Mesenchymal stem cell (in vitro differentiated cells and primary cell): ENCODE measurements at places on chromosomes 6 and 20.

DNA sequence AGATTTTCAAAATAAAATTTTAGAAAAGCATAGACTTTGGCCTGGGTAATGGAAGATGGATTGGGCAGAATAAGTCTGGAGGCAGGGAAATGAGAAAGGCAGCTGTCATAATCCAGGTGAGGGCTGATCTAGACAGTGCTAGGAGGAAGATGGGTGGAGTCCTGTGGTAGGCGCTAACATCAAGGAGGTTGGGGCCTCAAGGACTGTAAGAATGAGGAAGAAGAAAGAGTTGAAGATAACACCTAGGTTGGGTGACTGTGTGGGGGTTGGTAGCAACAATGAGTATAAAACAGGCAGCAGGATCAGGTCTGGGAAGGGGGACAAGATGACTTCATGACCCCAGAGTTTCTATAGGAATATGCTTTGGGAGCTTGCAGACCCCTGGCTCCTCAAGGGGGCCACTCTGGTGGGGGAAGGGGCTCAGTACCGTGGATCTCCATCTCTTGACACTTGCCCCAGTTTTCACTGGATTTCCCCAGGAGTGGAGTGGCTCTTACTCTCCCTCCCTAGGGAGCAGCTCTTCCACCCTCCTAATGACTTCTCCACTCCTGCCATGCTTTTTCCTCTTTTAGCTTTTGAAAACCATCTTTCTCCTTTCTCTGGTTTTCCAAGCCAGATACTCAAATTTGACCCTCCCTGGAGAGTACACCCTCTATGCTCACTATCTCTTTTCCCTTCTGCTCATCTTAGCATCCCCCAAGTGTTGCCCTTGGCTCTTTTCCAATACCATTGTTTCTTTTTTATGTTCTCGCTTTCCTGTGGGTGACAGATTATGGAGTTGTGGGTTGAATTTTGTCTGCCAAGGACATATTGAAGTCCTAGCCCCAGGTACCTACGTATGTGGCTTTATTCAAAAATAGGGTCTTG, 14.8 kb downstream of the TRIM31 start:
- no peak for DNase-seq

DNA sequence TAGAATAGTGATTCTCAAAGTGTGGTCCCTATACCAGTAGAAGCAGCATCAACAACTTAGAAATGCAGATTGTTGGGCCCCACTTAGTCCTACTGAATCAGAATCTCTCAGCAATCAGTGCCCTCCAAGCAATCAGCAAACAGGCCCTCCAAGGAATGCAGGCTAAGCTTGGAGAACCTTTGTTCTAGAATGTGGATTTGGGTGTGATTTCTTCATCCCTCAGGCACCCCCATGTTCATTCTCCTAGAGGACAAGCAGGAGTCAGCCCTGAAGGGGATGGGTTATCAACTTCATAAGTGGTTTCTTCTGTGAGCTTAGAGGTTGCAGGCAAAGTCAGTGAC, 40.5 kb upstream of the TAF8 start:
- DNase-seq, result no peak

GRCh38 chr6:54980511-54981275, 134.1 kb downstream of the FAM83B start:
- peak; percentile 29 for DNase-seq

- DNase-seq, result no peak
Measured at GRCh38 chr20:63106108-63106764, 99.5 kb upstream of the BHLHE23 start.

GRCh38 chr6:27295301-27296079, 16.6 kb downstream of the POM121L2 start:
- DNase-seq, result peak; percentile 73

DNA sequence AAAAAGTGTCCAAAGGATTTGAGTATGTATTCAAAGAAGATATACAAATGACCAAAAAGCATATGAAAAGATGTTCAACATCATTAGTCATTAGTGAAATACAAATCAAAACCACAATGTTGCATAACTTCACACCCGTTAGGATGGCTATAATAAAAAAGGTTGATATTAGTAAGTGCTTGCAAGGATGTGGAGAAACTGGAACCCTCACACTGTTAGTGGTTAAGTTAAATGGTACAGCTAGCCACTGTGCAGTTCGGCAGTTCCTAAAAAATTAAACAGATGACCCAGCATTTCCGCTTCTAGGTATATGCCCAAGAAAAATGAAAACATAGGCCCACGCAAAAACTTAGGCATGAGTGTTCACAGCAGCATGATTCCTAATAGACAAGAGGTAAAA, 38.6 kb downstream of the IBTK start:
- DNase-seq, result no peak

DNA sequence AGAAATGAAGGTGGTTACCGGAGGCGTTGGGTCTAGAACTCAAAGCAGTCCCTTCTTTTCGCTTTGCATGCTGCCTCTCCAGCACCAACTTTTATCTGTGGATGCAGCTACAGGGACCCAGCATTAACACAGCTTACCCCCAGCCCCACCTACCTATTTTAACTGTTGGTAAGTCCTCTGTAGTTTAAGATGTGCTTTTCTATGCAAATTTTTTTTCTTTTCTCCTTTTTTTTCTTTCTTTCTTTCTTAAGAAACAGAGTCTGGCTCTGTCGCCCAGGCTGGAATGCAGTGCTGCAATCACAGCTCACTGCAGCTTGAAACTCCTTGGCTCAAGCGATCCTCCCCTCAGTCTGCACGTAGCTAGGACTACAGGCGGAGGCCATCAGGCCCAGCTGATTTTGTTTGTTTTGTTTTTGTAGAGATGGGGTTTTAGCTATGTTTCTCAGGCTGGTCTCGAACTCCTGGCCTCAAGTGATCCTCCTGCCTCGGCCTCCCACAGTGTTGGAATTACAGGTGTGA, 6.5 kb upstream of the USP45 start:
- peak; percentile 78 for DNase-seq

DNA sequence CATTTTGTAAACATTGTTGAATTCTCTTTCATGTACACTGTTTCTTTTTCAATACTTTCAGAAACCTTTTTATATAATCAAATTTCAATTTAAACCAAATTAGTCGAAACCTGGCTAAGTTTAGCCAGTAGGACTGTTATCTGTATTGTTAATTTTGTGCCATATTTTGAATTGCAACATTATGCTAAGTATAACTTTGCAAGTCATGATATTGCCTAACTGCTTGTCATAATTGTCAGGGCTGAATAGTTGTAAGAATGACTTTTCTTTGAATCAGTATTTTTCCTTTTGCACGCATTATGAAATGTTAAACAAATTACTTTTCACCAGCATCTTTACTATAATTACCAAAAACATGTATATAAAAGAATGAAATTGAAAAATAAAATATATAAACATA, 82.7 kb downstream of the SAMD3 start:
- no peak for DNase-seq

GRCh38 chr6:168078175-168078942, 653 bp downstream of the FRMD1 start:
- no peak for DNase-seq

DNA sequence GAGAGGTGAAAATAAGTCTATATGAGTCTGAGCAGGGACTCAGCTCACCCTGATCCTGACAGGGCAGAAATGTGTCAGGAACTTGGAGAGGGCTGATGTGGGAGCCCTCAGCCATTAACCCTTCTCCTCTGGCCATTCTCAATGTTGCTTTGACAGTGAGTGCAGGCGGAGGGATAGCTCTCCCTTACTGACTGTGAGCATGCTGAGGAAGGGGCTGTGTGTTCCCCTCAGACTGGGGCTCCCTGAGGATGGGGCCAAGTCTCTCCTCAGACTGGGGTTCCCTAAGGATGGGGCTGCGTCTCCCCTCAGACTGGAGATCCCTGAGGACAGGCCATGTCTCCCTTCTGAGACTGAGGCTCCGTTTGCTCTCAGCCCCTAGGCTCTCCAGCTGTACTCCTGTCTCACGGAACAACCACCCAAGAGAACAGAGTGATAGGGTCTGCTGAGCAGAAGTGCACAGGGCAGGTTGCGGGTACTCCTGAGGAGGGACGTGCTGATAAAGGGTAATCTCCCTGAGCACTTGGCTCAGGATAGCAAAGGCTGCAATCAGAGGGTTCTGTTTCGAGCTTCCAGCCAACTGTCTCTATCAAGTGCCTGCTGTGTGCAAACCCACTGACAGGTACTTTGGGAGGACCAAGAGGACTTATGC, 141.0 kb downstream of the MRPL14 start:
- DNase-seq, result no peak

DNA sequence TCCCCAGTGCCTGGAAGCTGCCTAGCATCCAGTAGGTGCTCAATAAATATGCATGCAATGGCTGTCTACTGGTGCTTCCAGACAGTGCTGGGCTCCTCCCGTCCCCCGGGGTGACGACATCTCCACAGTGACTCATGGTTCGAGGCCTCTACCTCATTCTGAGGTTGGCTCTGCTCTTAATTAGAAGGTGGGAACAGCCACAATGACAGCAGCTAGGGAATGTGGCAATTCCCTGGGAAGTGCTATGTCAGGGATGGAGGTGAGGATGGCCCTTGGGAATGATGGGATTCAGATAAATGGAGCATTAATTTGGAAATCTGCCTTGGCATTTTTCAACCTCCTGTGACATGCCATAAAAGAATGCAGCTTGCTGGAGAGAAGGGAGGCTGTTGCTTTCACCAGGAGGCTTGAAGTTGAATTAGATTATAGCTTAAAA, 43.5 kb upstream of the NFATC2 start:
- peak; percentile 89 for DNase-seq

DNA sequence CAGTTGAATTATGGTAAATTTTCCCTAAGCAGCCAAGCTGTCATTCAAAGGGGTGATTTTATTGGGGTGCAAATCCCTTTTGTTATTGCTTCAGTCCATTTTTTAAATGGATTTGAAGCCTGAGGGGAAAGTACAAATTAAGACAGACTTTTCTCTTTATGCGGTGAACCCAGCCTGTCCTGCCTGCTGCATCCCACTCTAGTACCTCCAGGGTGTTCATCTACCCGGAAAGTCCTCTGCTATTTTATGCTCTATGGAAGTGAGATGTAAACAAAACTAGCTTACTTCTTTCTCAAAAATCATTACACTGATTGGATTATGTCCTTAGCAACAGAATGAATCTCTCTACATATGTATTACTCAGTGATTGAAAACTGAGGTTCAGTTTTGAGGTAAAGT, 1088.9 kb upstream of the CITED2 start:
- DNase-seq, result no peak

GRCh38 chr6:14025160-14025559, 92.4 kb upstream of the CD83 start:
- DNase-seq, result no peak

- DNase-seq, result no peak
Measured at GRCh38 chr6:36269834-36270705, at the start of gene PNPLA1. Gene PNPLA1, plus strand, starts transcription at chr6:36270060. Its CDS starts 400 bp downstream, at chr6:36270460.

DNA sequence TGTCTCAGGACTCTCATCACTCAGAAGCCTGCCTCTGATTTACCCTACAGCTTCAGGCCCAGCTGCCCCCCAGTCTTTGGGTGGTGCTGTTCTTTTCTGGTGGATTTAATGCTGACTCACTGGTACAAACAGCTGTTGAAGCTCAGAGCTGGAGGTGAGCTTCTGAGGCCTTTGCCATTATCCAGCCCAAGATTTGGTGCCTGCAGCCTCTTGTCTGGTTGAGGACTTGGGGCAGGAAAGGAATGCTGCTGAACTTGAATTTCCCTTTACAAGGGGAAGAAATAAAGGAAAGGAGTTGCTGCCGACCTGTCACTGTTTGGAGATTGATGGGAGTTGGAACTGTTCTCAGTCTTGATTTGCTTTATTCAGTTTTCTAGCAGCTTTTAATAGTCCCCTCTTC, 19.8 kb downstream of the ABCF1 start:
- peak; percentile 71 for DNase-seq

- peak; percentile 52 for DNase-seq
Measured at GRCh38 chr6:147382945-147383554, 125.4 kb upstream of the SAMD5 start.

- DNase-seq, result no peak
Measured at GRCh38 chr6:130906736-130907381, 79.7 kb downstream of the SMLR1 start.

GRCh38 chr20:21706261-21707195, 1.1 kb downstream of the PAX1 start:
- no peak for DNase-seq

- DNase-seq, result no peak
Measured at GRCh38 chr20:23344336-23344735, 6.3 kb upstream of the NXT1 start.

GRCh38 chr6:25931411-25931709, 869 bp upstream of the SLC17A2 start:
- no peak for DNase-seq

DNA sequence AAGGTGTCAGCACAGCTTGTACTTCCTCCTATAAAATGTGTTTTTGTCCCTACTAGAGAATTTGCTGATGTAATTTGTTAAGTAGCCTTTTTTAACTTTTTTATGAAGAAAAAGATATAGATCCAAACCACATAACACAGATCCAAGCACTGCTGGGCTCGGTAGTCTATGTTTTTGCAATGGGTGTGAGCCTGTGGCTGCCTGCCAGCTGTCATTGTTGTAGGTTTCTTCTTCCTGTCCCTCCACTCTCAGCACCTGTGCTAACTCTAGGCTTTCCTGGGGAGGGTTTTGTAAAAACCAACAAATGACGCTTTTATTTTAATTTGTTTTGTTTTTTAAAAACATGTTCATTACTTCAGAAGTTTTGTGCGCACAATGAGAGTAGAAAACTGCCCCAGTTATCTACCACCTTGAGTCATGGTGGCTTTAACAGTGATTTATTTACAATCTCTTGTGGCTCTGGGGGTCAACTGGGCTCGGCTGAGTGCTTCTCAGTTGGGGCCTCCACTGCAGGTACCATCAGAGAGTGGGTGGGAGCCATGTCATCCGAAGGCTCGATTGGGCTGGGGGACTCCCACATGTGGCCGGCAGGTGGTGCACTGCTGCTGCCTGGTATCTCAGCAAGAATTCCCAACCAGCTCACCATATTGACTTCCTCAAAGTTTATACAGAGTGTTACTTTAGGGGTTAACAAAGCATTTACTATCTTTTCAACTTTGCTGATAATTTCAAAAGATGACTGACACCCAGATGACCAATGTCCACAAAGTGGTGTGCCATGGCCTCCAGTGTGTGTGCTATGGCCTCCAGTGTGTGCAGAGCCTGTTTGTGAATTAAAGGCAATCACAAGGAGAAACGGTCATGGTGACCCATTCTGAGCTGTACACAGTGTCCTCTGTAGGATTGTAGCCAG, 3.0 kb upstream of the CCR6 start:
- DNase-seq, result no peak

DNA sequence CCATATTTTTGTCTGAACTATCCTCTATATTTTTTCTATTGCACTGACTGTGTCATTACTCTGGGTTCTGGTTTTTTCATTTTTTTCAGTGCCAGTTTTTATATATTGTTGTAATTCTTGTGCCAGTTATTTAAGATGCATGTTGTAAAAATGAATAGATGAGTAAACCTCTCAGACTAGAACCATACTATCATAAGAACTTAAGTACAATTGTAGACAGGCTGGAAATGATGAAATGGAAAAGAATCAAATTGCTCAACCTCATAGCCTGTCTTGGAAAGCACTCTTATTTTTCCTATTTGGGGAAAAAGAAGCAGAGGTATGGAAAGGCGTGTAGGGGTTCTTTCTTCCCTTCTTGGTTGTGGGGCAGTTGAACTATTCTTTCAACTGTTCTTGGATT, 30.2 kb downstream of the PANK2 start:
- DNase-seq, result peak; percentile 37
